ENCODE measurements at places on chromosomes 7 and 10. TPM values are rescaled to one million over a fixed set of nuclear protein-coding genes. Genes with fewer than 3 reads are reported as not detected.

Gene ST8SIA6
- 0.09 TPM for total RNA-seq

Gene DLX5
- total RNA-seq = not detected

Gene TFPI2
- total RNA-seq = 97.3 TPM

Gene CYP3A4
- not detected for total RNA-seq
